Left kidney (tissue), 8 donors: ENCODE measurements at places on chromosomes 12 and 14.

GRCh38 chr12:75725521-75726111, 214.2 kb upstream of the KRR1 start:
- no peak for DNase-seq

- DNase-seq, result peak; percentile 34
Measured at GRCh38 chr12:54658306-54659264, 10.4 kb upstream of the DCD start.

- DNase-seq, result no peak
Measured at GRCh38 chr12:51323966-51324895, at the start of gene BIN2. BIN2 (minus strand) TSS chr12:51324174; CDS start chr12:51324102, 72 bp downstream.

GRCh38 chr12:31222620-31223222, 103.2 kb downstream of the SINHCAF start:
- DNase-seq, result no peak

- DNase-seq, result no peak
Measured at GRCh38 chr12:57133013-57133569, 4.8 kb downstream of the LRP1 start.

DNA sequence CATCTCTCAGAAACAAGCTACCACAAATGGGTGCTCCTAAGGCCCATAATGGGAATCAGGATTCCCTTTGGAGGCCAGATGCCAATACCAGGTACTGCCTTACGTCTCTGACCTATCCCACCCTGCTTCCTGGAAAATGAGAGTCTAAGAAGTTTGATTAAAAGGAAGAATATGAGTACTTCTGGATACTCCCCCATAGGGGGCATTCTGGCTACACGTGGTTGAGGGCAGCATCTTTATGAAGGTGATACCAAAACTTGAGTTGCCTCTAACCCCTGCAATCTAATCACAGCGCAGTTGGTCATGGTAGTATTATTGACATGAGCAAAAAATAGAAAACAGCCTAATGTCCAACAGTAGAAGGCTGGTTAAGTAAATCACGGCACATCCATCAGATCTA, 184.2 kb upstream of the LHX5 start:
- DNase-seq, result no peak

- DNase-seq, result no peak
Measured at GRCh38 chr12:124808272-124808671, 55.4 kb downstream of the SCARB1 start.

GRCh38 chr12:29428633-29429032, 47.7 kb upstream of the ERGIC2 start:
- DNase-seq, result no peak

DNA sequence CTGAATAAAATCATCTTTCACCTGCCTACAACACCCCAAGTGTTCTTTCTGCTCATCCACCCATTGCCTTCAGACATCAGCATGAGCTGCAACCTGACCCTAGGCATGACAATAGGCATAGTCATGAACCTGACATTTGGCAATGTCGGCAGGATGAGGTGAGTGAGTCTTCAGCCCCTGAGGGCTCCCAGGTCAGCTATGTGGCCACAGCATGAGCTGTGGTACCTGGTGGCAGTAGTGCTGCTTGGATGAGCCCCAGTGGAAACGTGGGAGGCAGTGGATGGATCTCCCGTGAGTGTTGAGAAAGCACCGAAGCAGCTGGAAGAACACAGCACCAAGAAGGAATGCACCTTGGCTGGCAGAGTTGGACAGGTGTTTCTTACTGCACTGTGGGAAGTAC, 334.8 kb upstream of the FAR2 start:
- DNase-seq, result no peak

DNA sequence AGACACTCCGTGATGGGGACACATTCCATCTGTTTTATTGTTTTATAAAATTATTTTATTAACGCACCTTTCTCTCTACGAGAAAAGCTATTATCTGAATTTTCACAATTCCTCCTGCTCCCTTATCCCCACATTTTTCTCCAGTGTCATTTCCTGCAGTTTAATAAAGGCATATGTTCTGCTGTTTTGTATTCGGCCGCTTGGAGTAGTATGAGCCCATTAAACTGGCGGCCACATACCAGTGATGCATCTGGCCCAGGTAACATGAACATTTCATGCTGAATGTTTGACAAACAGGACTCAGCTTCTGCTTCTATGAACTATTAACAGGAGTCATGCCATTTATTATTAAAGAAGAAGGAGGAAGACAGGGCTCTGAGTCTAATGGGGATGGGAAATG, 511.0 kb downstream of the TMEM121 start:
- DNase-seq, result no peak

DNA sequence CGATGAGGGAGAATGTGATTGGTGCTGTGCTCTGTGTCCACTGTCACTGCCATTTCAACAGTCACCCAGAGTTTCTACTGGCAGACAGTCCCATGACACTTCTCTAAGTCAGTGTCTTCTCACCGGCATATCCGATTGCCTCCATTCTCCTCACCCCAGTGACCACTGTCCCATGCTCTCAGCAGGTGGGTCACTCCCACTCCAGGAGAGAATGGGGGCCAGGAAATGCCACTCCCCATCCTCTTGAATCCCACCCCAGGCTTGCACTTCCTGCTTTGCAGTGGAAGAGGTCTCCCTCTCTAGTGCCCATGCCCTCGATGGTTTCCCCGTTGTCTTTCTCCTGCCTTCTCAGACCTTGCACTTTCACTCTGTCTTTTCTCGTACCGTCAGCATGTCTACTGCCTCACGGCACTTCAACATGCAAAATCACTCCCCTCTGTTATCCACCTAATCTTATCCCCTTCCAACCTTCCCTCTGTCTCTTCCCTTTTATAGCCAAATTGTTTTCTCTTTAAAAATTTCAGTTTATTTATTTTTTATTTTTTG, 2.2 kb upstream of the EP400 start:
- no peak for DNase-seq

DNA sequence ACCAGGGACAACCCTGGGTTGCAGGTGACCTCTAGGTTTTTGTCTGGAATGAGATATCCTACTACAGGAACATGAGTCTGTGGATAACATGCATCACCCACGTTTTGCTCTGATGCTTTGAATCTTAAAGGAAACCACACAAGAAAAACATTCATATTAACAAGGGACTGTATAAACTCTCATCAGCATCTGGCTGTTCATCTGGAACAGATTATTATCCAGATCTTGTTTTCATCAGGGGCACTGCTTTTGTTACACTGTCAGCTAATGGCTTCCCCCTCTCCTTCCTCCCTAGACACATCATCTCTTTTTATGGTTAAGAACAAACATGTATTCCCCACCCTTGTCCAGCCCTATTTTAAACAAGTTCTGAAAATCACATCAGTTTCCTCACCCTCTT, 1095.7 kb downstream of the AACS start:
- DNase-seq, result no peak

GRCh38 chr14:26856876-26857518, 259.2 kb upstream of the NOVA1 start:
- DNase-seq, result no peak

- DNase-seq, result no peak
Measured at GRCh38 chr12:6551063-6551461, 4.8 kb downstream of the IFFO1 start.

- no peak for DNase-seq
Measured at GRCh38 chr14:31435276-31435675, 14.9 kb upstream of the HEATR5A start.

GRCh38 chr12:48875944-48876515, 10.4 kb upstream of the RND1 start:
- no peak for DNase-seq

- DNase-seq, result no peak
Measured at GRCh38 chr12:109463756-109464155, 13.3 kb downstream of the KCTD10 start.

- DNase-seq, result no peak
Measured at GRCh38 chr14:67586369-67586768, 13.7 kb downstream of the PIGH start.

- DNase-seq, result no peak
Measured at GRCh38 chr14:75847584-75847983, 134.2 kb downstream of the TGFB3 start.

DNA sequence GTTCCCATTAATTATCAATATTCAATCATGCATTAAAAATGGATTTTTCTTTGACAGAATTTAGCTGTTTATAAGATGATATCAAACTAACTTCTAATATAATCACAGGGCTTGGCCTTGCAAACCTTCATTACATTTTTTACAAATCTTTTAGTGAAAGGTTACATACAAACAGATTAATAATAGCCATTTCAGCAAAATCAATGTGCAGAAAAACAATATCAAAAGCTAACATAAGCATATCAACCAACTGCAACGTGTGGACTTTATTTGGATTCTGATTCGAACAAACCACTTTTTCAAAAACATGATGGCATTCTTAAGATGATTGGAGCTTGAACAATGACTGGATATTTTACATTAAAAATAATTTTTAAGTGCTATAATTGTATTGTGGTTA, 93.6 kb downstream of the OTX2 start:
- DNase-seq, result no peak

DNA sequence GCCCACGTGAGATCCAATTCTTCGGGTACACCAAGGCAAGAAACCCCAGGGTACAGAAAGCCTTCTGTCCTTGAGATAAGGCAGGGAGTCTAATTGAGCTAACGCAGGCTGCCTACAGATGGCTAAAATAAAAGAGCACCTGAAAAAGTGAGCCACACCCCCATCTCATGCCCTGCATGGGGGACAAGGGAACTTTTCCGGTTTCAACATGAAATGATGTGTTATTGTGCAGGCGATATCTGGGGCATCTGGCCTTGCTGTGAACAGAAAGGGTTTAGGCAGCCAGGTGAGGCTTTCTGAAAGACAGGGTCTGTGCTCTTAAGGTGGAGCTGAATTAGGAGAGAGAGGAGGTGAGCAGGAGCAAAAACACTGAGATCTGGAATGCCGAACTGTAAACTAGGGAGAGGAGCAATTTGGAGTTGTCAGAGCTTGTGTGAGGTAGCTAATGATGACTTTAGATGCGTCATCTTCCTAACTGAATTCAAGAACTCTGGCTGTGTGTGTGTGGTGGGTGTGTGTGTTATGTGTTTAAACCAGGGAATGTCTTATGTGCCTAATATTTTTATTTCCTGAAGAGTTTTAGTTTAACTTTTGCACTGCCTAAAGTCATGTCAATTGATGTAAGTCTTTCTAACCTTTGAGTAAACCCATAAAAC, 20.1 kb upstream of the LDHB start:
- no peak for DNase-seq

DNA sequence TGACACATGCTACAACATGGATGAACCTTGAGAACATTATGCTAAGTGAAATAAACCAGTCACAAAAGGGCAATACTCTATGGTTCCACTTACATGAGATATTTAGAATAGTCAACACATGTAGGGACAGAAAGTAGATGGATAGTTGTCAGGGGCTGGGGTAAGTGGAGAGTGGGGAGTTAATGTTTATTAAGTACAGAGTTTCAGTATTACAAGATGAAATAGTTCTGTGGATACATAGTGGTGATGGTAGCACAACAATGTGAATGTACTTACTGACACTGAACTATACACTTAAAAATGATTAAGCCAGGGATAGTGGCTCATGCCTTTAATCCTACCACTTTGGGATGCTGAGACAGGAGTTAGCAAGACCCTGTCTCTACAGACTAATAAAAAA, 8.7 kb downstream of the NUP107 start:
- DNase-seq, result no peak

DNA sequence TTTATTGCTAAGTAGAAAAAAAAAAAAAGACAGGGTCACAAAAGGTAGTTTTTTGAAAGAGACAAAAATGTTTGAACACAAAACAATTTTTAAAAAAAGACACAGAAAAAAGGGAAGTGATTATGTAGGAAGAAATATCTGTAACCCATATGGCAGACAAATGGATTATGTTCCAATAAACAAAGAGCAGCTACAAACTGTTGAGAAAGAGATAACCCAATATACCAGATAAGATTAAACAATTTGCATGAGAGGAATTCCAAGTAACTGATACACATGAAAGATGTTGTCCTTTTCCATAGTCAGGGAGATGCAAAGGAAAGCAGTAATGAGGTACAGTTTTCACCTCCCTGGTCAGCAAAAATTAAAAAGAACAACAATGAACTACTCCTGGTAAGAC, 44.9 kb downstream of the PTPRR start:
- no peak for DNase-seq

DNA sequence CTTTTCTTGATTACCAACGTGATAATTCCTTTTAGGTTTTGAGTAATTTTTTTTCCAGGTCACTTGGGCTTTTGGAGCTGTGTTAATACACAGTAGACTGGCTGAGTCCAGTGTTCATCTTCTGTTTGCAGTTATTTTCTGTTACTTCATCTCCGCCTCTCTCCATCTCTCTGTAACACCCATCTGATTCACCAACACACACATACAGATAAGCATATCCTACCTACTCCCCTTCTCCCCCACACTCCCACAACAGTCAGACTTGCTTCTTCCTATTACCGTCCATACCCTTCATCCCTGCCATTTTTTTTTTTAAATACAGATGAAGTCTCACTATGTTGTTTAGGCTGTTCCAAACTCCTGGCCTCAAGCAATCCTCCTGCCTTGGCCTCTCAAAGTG, 72.7 kb upstream of the MANSC4 start:
- DNase-seq, result no peak

DNA sequence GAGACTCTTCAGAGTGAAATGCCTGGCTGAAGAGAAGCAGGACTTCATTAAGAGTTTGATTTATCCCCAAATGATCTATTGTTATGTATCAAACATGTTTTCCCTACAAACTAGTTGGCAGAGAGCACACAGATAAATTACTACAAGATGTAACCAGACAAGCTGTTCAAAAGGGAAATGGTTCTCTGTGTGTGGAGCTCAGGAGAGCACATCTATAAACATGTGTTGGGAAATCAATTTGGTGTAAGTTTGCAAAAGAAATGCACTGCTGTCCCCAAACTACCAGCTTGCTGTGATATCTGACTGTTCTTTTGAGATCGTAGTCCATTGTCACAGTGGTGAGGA, 159.2 kb downstream of the PAH start:
- no peak for DNase-seq

DNA sequence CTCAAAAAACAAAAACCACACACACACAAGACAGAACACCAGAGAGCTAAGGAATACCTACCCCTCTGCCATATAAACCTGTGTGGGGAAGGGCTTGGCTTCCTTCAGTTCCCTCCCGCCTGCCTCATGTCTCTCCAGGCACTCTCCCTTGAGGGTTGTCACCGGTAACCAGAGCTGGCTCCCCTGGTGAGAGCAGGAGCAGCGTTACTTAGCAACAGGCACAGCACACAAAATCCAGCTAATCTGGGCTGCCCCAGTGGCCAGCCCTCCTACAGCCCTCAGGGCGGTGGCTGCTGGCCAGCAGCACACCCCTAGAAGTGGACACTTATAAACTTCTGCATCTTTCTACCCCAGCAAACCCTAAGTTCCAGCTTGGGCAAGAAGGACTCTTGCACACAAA, 21.6 kb upstream of the NR4A1 start:
- DNase-seq, result no peak
